Stimulated activated CD8-positive, alpha-beta memory T cell treated with anti-CD3 and anti-CD28 coated beads, Interleukin-7, amount 100 ng/mL, for 48 hours (primary cell): ENCODE measurements at places on chromosomes 4 and X.

- no peak for DNase-seq
Observed at GRCh38 chr4:153593161-153593560, 90.9 kb upstream of the TLR2 start.

- DNase-seq: no peak
Observed at GRCh38 chr4:138209094-138209493, 33.1 kb downstream of the SLC7A11 start.

- DNase-seq: no peak
Observed at GRCh38 chr4:141702472-141703182, 66.2 kb downstream of the IL15 start.

DNA sequence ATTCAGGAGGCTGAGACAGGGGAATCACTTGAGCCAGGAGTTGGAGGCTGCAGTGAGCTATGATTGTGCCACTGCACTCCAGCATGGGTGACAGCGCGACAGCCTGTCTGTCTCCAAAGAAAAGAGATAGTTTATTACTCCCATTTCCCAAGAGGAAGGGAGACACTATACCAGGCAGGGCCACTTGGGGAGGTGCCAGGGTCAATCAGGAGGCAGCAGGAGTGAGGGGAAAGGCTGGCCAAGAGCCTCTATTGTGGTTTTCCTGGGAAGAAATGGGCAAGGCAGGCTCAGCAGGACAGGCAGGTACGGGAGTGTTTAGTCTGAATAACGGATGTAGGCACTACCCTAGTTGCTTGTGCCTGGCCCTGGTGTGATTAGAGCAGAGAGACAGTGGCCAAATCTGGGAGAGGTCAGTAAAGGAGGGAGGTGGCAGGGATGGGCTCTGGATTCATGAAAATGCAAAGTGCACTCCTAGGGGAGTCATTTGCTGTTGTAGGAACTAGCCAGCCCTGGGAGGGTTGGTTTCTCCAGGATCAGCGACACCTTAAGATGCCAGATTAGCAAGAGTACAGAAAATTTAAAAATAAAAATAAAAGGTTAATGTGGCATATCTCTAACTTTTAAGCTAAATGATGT, 20.2 kb upstream of the CDKN2AIP start:
- DNase-seq: no peak

DNA sequence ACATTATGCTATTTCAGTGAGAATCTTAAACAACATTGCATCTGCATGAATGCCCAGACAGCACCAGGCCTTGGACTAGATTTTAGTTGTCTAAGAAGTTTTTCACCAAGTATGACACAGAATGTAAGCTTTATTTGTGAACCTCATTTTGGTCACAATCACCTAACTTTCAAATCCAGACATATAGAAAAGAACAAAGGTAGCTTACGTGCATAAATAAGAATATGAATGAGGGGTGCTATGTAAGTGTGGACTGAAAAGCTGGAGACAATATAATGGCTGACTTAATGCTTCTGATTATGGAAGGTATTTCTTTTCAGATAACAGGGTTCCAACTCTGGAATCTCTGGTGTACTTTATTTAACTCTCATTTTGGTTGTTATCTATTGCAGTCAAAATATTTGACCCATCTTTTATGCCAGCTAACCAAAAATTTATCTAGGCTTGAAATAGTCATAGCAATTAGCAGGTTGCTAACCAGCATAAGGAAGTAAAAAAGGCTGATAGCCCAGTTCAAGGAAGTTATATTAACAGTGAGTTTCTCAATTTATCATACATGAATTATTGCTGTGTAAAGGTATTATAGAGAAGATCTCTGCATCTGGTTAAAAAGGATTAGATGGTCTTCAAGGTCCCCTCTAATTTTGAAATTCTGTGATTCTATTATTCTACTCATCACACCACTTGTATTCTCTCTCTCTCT, 36.5 kb downstream of the SLC7A11 start:
- DNase-seq: no peak

- DNase-seq: no peak
Observed at GRCh38 chrX:136221851-136222513, 29.2 kb downstream of the MAP7D3 start.

- no peak for DNase-seq
Observed at GRCh38 chrX:11193035-11193469, 81.9 kb downstream of the HCCS start.

GRCh38 chr4:154643493-154643892, 31.0 kb upstream of the FGG start:
- no peak for DNase-seq

- no peak for DNase-seq
Observed at GRCh38 chrX:1394731-1395501, 3.0 kb upstream of the SLC25A6 start.

DNA sequence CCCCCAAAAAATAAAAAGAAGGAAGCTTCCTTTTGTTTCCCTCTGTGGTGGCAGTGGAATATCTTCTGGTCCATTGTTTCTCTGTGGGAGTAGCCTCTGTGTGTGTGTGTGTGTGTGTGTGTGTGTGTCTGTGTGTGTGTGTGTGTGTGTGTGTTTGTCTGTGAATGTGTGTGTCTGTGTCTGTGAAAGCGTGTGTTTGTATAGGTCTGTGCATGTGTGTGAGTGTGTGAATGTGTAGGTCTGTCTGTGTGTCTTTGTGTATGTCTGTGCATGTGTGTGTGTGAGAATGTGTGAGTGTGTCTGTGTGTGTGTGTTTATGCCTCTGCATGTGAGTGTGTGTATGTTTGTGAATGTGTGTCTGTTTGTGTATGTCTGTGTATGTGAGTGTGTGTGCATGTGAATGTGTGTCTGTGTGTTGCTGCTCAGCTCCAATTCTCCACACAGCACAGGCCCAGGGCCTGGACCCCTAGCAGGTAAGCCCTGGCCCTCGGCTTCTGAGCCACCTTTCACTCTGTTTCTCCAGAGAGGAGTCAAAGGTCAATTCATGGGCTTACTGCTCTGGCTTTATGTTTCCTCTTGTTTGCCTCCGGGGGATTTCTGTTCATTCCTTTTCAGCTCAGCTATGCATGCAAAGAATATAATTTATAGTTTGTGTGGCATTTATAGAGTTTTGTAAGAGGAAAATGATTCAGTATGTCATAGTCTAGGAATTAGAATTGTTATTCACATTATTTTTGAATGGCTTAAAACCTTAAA, 89.8 kb downstream of the UCHL1 start:
- no peak for DNase-seq

GRCh38 chrX:68944211-68944610, 115.4 kb downstream of the EFNB1 start:
- DNase-seq: no peak

DNA sequence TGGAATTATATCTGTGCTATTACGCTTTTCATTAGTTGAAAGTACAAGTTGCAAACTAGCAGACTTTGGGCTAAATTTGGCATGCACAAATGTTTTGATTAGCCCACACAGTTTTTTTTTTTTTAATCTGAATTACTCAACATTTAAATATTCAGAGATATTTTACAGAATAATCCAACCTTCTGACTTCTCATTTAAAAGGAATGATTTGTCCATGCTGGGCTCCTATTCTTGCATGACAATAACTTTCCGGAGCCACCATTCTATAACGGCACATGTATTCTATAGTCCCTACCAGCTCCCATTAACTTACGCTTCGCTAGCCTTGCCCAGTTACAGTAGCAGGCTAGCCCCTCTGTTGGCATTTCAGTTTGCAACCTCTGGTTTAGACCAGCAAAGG, 219.3 kb upstream of the FTHL17 start:
- DNase-seq: no peak

- DNase-seq: no peak
Observed at GRCh38 chr4:72311291-72311690, 257.7 kb downstream of the ADAMTS3 start.

DNA sequence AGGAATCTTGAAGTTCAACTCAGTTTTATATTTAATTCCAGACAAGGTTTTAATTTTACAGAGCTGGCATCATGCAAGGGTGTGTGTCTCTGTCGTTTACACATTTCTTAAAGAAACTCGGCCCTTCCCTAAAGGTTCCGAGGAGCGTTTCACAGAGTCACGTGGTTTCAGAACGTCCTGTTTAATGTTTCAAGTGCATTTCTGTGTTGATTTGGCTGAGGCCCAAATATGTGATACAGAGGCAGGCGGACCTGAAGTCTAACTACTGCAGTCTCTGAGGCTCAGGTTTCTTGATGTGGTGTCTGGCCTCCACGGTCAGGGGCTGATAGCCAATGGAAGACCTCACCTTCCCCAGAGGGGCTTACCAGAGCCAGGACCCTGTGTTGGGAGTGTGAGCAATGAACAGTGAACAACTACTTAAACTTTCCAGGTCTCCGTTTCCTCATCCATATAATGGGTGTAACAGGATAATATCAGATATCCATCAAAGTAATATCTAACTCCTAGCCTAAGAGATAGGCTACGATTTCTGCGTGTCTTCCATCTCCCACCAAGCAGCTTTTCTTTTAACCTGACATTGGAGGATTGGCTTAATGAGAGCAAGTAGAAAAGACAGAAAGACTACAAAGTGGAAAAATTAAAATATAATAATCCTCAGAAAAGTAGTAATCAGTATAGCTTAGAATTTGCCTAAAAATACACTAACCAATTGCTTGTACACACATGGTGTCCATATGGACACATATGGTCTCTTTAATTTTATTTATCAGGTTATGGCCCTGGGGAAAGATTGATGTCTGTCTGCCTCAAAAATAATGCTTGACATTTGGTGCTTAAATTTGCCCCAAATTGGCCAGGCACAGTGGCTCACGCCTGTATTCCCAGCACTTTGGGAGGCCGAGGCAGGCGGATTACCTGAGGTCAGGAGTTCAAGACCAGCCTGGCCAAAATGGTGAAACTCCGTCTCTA, 50.0 kb upstream of the TRIM2 start:
- no peak for DNase-seq

- DNase-seq: no peak
Observed at GRCh38 chr4:152523731-152524130, 12.2 kb downstream of the FBXW7 start.

GRCh38 chr4:7641712-7642111, 207.0 kb upstream of the PSAPL1 start:
- DNase-seq: no peak

GRCh38 chrX:41541386-41541785, 94.2 kb downstream of the NYX start:
- no peak for DNase-seq

- DNase-seq: no peak
Observed at GRCh38 chr4:118398226-118399090, 45.7 kb upstream of the PRSS12 start.

DNA sequence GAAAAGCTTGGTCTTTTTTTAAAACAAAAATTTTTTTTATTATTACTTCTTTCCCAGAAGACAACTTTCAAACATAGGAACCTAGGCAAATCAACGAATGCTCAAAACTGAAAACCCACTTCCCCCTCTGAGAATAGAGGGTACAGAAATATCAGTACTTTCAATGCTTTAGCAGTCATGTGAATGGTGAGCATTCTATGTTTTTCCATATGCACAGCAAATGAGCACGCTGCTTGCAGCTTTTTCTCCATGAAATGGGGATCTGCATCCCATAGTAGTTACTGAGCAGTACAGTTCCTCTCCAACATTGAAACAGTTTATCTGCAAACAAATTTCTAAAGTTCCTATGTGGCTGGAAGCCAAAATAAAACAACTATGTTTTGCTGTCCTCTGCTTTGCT, 108.4 kb upstream of the BMP2K start:
- no peak for DNase-seq

GRCh38 chr4:7983296-7983695, 43.6 kb upstream of the AFAP1 start:
- DNase-seq: no peak

DNA sequence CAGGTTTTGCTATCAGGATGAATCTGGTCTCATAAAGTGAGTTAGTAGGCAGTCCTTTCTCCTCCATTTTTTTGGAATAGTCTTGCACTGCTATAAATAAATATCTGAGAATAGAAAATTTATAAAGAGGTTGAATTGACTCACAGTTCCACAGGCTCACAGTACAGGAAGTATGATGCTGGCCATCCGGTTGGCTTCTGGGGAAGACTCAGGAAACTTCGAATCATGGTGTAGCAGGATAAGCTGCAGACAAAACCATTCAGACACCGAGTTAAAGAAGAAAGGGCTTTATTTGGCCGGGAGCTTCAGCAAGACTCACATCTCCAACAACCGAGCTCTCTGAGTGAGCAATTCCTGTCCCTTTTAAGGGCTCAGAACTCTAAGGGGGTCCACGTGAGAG, 348.2 kb downstream of the KCTD8 start:
- DNase-seq: no peak

DNA sequence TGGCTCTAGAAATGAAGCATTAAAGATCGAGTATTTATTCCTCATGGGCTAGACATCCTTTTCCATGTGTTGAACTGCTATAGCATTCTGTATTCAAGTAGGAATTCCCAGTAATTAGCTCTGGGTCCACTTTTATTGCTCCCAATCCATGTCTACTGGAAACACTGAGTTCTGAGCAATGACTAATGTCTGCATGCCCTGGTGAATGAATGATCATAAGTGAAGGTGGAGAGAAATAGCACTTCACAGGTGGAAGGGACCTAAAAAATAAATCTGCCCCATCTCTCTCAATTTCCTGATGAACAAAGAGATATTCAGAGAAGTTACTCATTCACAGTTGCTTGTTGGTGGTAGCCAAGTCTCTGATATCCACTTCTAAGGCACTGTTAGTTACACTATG, 34.6 kb upstream of the CXCL8 start:
- no peak for DNase-seq

DNA sequence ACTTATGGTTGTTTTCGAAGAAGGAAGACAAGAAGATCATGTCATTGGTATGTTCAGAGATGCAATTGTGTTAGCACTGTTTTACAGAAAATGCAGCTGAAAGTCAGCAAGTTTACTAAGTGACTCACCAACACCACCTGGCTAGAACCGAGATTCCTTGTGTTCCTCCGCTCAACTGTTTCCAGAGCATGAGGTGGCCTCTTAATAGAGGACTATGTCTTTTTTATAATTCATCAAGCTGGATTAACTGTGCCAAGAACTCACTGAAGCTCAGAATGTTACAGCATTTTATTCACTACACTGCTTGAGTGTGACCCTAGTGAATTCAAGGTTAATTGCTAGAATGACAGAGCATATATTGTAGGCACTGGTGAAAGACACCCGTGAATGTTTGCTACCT, 1573.5 kb upstream of the TENM3 start:
- no peak for DNase-seq

GRCh38 chrX:130413415-130413814, 11.6 kb downstream of the RBMX2 start:
- no peak for DNase-seq

DNA sequence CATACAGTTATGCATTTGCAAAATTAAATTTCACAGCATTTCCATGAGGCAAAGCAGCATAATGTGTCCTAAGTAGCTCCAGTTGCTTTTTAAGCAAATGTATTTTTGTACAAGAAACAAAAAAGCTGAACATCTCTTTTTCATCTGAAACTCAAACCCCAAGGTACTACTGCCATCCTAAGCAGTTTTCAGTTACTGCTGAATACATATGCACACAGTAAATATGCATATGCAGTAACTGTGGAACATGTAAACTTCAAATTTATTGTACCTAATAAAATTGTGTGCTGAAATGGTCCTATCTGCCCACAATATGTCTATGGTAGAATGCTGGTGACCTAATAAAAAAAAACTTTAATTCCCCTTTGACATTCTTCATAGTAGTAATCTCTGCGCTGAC, 458.6 kb upstream of the INTU start:
- no peak for DNase-seq
